ENCODE measurements at places on chromosomes 6 and 20.
A peak's percentile ranks its signal among the peaks of the same experiment; 100 is the strongest.

DNA sequence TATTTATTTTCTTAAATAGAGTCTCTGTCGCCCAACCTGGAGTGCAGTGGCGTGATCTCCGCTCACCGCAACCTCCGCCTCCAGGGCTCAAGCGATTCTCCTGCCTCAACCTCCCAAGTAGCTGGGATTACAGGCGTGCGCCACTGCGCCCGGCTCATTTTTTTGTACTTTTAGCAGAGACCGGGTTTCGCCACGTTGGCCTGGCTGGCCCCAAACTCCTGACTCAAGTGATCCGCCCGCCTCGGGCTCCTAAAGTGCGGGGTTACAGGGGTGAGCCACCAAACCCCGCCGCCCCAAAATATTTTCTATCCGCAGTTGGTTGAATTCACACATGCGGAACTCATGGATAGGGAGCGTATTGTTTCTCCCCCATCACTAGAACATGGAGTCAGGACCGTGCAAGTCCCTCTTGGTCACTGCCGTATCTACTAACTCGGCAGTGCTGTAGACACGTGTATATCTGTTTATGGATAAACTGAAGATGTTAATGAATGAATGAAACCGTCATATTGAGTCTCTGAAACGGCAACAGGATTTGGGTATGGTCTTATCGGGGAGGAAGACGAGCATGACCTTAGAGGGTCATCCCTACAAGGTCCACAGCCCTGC lies 904 bp downstream of the MKKS start:
- DNase-seq = no peak

GRCh38 chr20:5888041-5888440 lies 62.3 kb downstream of the TRMT6 start:
- no peak for DNase-seq

DNA sequence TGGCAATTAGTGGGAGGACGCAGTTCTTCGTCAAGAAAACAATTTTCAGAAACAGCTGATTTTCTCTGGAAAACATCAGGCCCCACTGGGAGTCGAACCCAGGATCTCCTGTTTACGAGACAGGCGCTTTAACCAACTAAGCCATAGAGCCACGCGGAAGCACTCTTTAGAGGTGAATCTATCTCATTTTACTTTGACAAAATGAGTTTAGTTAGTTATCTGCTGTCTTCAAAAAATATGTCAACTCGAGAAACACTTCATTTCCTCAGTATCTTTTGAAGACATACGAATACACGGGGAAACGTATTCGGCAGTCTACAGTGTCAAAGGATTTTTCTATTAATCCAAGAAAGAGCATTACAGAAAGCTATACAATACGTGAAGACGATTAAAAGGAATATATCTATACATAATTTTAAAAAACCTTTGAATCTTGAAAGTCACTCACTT lies 26.7 kb downstream of the GPX6 start:
- no peak for DNase-seq

GRCh38 chr20:62624325-62624690 lies 18.0 kb upstream of the SLCO4A1 start:
- DNase-seq = no peak

GRCh38 chr6:159931846-159932245 lies 37.0 kb upstream of the IGF2R start:
- DNase-seq = no peak

- no peak for DNase-seq
Measured at GRCh38 chr6:137197684-137198645, 21.2 kb downstream of the IFNGR1 start.

DNA sequence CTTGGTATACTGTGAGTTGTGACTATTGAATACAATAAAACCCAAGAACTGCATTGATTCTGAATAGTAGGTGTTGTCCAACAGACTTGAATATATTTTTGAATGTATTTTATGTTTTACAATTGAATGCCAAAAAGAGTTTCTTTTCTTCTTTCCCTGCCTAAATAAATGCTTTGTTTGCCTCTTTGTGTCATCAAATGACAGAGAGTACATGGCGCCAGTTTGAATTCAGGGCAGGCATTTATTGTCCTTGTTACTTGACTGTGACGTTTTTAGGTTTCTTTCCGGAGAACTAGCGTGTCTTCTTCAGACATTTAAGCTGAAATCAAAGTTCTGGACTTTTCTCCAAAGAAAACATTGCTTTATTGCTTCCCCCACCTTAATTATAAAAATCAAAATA lies 16.6 kb downstream of the KIF3B start:
- no peak for DNase-seq

DNA sequence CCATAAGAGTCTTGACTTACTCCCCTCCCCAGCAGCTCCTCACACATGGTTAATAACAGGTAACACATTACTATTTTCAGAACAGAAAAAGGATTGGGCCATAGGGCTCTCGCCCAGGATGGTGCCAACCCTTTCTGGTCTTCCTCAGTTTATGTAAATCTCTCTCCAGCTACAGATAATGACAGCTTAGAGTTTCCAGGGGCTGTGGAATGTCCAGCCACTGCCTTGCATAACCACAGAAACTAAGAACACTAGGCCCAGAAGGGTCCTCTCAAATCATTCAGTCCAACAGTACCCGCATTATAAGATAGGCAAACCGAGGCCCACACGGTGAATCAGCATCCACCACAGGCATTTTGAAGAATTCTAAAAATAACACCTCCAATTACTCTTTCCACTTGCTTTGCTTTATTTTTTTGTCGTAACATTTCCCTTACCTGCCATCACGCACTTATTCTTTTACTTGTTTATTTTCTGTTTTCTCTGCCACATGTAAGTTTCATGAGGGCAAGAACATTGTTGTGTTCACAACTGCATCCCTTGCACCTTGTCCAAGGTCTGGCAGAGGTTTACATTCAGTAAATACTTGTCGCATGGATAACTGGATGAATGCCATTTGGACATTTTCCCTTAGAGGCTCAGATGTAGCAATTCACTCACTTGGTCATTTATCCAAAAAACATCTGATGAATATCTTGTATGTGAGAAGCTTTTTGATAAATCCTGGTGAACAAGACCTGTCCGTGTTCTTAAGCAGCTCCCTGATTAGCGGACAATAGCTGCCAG lies 6.4 kb upstream of the SDC4 start:
- no peak for DNase-seq

DNA sequence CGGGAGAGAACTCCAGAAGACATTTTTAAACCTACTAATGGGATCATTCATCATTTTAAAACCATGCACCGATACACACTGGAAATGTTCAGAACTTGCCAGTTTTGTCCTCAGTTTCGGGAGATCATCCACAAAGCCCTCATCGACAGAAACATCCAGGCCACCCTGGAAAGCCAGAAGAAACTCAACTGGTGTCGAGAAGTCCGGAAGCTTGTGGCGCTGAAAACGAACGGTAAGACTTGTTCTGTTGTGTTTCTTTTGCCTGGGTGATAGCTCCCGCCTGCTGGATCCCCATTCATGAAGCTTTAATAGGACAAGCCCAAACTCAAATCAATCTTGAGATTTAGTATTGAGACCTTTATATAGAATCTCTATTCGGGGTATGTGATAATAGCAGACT lies 4.2 kb downstream of the TNFAIP3 start:
- DNase-seq = no peak

DNA sequence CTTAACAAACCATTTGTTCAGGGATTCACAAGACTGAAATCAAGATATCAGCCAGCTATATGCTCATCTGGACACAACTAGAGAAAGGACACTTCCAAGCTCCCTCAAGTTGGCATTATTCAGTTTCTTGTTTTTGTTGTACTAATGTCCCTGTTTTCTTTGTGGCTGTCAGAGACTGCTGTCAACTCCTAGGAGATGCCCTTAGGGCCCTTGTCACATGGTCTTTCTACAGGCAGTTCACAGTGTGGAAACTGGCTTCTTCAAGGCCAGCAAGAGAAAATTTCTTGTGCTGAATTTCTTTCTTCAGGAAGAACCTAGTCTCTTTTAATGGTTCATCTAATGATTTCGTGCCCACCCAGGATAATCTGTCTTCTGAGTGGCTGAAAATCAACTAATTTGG lies 677.2 kb upstream of the MAN1A1 start:
- no peak for DNase-seq

- DNase-seq = no peak
Measured at GRCh38 chr6:42086046-42087035, 36.0 kb downstream of the TAF8 start.

- DNase-seq = peak; percentile 94
Measured at GRCh38 chr20:62937268-62938104, 461 bp upstream of the GID8 start.

DNA sequence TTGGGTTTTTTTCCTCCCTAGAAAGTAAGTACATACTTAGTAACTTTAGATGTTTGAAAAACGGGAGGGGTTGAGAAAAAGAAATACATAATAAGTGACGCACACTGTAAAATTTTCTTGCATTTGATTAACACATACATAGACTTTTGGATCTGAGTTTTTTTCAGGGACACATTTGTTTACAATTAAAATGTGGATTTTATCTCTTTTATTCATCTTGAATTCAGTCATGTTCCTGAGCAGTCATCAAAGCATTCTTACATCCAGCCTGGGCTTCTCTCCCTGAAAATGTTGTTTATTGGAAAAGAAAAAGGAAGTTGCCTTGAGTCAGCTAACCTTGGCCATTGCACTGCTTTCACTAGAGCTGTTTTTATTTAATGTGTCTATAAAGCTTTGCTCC lies 8.7 kb upstream of the RPP40 start:
- DNase-seq = no peak

- no peak for DNase-seq
Measured at GRCh38 chr6:52103623-52104022, 16.2 kb upstream of the PKHD1 start.

DNA sequence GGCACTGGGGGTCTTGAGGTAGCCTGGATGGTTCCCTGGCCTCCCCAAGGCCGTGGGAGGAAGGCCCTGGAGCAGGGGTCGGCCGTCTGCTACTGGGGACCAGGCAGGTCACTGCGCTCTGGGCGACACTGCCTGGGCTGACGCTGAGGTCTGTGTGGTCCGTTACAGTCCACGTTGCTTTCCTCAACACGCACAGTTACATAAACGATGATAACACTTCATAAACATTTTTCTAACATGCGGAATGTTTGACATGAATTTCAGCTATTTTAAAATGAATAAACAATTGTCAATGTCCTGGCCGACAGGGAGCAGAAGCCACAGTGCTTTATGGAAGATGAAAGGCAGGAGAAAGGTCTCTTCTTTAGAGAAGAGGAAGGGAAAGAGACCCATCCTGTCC lies 10.2 kb upstream of the RBBP8NL start:
- no peak for DNase-seq

GRCh38 chr6:30554962-30555815 lies 1.1 kb downstream of the GNL1 start:
- DNase-seq = no peak

GRCh38 chr6:85975957-85976356 lies 333.3 kb upstream of the SYNCRIP start:
- DNase-seq = no peak

DNA sequence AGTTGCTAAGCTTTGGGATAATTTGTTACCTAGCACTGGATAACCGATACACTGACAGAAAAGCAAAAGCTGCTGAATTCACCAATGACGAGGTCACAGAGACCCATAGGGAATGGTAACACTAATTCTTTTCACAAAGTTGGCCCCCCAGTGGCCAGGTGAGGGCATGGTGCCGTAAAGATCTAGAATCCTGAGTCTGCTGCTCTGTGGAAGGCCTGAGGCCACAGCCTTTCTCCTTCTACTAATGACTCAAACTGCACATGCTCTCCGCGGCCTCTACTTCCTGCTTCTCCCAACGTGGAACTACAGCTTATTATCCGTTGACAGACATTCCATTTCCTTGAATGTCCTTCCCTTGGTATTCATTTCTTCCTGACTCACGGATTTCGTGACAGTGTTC lies 127.1 kb downstream of the OPRM1 start:
- DNase-seq = no peak

DNA sequence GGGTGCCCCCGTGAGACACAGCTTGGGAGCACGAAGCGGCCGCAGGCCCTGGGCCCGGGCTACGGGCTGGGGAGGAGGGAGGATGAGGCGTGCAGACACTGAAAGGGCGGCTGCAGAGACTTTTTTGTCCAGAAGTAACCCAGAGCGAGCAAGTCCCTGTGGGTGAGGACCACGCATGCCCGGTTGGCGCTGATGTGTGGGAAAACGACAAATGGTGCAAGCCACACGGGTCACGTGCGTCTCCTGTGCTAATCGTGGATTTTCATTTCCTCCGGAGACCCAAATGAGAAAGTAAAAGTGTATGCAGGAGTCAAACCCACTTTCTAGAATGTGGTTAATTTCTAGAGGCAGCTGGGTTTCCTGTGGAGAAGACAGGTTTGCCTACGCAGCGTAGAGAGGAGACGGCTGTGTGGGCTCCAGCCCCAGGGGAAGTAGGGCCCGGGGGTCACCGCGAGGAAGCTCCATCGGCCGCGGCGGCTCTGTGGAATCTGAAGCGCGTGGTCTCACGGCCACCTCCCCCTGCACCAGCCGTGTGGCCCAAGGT lies 19.0 kb downstream of the DLL1 start:
- no peak for DNase-seq

- DNase-seq = no peak
Measured at GRCh38 chr6:73409395-73409794, 14.8 kb downstream of the DDX43 start.

DNA sequence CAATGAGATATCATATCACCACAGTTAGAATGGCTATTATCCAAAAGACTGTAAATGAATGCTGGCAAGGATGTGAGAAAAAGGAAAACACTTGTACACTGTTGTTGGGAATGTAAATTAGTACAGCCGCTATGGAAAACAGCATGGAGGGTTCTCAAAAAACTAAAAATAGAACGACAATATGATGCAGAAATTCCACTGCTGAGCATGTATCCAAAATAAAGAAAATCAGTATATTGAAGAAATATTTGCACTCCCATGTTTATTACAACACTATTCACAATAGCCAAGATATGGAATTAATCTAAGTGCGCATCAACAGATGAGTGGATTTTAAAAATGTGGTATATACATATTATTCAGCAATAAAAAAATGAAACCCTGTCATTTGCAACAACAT lies 898.9 kb upstream of the MAN1A1 start:
- DNase-seq = no peak

- no peak for DNase-seq
Measured at GRCh38 chr6:139602577-139602976, 228.1 kb upstream of the CITED2 start.

DNA sequence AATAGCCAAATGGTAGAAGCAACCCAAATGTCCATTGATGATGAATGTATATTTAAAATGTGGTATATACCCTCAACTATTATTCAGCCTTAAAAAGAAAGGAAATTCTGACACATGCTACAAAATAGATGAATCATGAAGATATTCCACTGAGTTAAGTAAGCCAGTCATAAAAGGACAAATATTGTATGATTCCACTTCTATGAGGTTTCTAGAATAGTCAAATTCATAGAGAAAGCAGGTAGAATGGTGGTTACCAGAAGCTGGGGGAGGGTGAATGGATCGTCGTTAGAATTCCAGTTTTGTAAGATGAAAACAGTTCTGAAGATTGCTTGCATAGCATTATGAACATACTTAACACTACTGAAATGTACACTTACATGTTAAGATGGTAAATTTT lies 214.3 kb upstream of the MYLIP start:
- DNase-seq = no peak

- peak; percentile 54 for DNase-seq
Measured at GRCh38 chr6:137811121-137811915, 55.7 kb upstream of the TNFAIP3 start.

Data from stimulated activated CD8-positive, alpha-beta memory T cell treated with anti-CD3 and anti-CD28 coated beads, Interleukin-4, amount 100 ng/mL, for 1 hour (primary cell).